ENCODE measurements at places on chromosomes 13 and 19.

- DNase-seq: peak; percentile 45
These were observed 2.0 kb upstream of the TMEM221 start for GRCh38 chr19:17450264-17451075.

DNA sequence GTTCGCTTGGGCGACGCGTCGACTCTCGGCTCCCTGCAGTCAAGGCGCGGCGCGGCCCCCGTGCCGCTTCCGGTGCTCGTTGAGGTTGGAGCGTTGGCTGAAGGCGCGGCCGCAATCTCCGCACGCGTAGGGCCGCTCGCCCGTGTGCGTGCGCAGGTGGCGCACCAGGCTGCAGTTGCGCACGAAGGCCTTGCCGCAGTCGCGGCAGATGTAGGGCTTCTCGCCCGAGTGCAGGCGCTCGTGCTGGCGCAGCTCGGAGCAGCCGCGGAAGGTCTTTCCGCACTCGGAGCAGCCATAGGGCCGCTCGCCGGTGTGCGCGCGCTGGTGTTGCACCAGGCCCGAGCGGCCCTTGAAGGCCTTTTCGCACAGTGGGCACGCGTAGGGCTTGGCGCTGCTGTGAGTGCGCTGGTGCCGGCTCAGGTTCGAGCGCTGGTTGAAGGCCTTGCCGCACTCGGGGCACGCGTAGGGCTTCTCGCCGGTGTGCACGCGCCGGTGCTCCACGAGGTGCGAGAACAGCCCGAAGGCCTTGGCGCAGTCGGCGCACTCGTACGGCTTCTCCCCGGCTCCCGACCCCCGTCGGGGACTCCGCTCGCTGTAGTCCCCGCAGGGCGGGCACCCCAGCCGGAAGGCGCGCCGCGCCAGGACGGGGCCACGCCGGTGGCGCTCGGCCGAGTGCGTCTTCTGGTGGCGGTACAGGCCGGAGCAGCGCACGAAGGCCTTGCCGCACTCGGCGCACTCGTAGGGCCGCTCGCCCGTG is 5.3 kb upstream of the ZNF497 start:
- DNase-seq: no peak

- no peak for DNase-seq
These were observed 6.6 kb upstream of the MCF2L start for GRCh38 chr13:112962396-112962795.

- peak; percentile 77 for DNase-seq
These were observed 814 bp downstream of the S1PR2 start for GRCh38 chr19:10230173-10230860.

- no peak for DNase-seq
These were observed 44.9 kb upstream of the ZNF91 start for GRCh38 chr19:23440207-23440606.

GRCh38 chr19:32268381-32268780 is 77.0 kb upstream of the ZNF507 start:
- no peak for DNase-seq

GRCh38 chr19:19743176-19743575 is 10.3 kb upstream of the ZNF14 start:
- DNase-seq: no peak

GRCh38 chr13:108940121-108940520 is 310.7 kb downstream of the MYO16 start:
- no peak for DNase-seq

All from stimulated activated naive CD4-positive, alpha-beta T cell treated with Interleukin-2 at 50 U/mL for 16 hours (primary cell).